ENCODE measurements at places on chromosomes 13 and 19.

GRCh38 chr19:18743784-18744418 lies 47.2 kb downstream of the COMP start:
- DNase-seq: no peak

DNA sequence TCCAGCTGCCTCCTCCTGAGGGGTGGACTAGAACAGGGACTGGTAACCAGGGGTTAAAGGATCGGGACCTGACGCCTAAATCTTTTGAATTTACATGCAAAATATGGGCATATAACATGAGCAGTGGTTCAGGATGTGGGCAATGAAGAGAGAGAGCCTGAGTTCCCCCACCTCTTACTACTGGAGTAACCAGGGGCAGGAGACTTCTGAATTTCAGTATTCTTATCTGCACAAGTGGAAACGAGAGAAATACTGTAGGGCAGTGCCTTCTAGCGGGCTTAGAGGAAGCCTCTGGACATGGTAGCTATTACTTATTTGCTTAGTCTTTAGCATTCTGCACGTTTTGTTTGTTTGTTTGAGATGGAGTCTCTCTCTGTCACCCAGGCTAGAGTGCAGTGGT lies 26.3 kb downstream of the BCAT2 start:
- no peak for DNase-seq

DNA sequence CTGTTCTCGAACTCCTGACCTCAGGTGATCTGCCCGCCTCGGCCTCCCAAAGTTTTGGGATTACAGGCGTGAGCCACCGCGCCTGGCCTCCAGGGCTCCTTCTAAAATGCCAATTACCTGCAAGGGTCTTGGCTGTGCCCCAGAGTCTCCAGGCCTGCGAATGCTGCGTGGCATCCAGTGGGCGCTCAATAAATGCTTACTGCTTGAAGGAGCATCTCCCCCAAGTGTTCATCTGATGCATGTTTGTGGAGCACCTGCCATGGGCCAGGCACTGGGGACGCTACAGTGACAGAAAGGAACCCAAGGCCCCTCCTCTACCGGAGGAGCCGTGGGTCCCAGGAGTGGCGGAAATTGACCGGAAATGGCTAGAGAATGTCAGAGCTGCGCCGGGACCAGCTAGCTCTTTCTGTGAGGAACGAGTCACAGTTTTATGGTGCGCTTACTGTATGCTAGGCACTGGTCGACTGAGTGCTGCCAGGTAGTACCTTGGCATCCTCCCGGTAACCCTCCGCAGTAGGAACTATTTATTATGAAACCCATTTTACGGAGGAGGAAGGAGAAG lies 14.2 kb downstream of the ANKRD24 start:
- no peak for DNase-seq

GRCh38 chr19:1789261-1790041 lies 22.6 kb downstream of the ATP8B3 start:
- peak; percentile 52 for DNase-seq

DNA sequence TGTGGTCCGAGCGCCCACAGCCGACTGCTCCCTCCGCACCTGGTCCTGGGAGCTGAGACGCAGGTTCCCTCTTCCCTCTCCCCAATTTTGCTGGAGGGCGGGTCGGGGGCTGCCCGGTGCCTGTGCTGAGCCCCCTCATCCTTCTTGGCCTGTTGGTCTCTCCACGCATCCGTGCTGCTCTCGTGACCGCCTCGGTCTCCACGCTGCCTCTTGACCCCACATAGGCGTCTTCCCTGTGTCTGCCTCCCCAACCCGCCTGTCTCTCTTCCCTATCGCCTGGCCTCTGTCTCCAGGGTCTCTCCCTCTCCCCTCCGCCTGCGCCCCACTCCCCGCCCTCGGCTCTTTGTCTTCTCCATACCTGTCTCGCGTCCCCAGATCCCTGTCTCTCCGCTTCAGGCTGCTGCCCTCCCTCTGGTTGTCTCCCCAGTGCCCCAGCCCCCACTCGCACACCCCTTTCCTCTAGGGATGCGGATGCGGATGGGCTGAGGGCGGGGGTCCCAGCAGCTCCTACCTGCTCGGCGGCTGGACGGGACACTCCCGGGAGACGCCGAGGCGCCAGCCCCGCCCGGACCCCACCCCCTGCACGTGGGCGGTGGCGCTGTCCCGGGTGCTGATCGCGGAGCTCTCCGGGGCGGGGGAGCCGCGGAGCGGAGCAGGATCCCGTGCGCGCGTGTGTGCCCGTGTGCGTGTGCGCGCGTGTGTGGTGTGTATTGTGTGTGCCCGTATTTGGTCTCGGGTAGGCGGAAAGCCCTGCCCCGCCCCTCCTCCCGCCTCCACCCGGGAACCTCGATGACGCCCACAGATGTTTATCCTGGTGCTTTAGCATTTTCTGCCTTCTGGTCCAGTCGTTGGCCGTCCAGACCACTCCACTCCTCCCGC lies at the start of gene SYT5:
Gene SYT5 (minus strand): TSS at position 684 of the 879 bp plus-strand sequence. CDS start 1,248 bp downstream, outside the sequence.
- DNase-seq: no peak

DNA sequence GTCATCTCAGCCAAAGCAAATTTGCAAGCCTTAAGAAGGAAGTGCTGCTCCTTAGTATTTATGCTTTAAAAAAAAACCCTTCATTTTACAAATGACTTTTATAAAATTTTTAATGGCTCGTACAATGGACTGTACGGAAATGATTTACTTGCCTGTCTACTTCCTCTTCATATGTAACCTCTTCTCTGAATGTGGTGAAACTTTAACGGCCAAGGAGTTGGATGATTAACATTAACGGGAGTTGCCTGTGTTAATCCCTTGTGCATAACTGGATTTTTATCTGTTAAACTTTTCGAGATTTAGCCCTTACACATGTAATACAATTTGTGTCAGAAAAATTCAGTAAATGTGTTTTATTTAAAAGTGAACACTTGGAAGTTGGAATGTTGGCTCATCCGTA lies 429.4 kb downstream of the TBC1D4 start:
- DNase-seq: no peak

DNA sequence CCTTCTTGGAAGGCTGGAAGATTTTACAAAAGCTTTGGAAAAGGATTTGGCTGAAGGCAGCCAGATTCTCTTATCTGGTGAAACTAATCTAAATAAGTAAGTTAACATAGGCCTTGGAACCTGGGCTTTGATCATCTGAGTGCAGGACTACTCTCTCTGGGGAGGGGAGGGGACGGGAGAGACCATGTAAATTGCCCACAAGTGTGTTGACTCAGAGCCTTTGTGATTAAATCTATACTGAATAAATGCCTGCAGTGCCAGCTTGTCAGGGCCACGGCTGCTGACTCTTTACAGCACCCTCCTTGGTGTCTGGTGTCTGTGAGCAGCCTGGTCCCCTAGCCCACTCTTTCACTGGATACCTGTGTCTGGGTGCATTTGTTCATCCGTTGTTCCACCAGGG lies 251.4 kb downstream of the ITGBL1 start:
- DNase-seq: no peak

GRCh38 chr13:94234738-94235137 lies 244.7 kb downstream of the DCT start:
- no peak for DNase-seq

- peak; percentile 69 for DNase-seq
Observed at GRCh38 chr19:18869781-18870530, 26.0 kb downstream of the CERS1 start.

GRCh38 chr19:2809387-2810140 lies 10.1 kb upstream of the ZNF554 start:
- peak; percentile 58 for DNase-seq
